ENCODE measurements at places on chromosomes 12 and 14.

- no peak for DNase-seq
These were observed 82.6 kb downstream of the METTL25 start for GRCh38 chr12:82440885-82441284.

DNA sequence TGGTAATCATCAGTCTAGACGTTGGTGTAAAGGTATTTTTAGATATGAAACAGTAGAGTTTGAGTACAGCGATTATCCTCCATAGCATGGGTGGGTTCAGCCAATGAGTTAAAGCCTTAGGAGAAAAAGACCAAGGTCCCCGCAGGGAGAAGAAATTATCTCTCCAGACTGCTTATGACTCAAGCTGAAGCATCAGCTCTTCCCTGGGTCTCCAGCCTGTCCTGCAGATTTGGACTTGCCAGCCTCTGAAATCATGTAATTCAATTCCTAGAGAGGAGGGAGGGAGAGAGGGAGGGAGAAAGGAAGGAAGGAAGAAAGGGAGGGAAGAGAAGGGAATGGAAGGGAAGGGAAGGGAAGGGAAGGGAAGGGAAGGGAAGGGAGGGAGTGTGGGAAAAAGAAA is 12.0 kb upstream of the DTX1 start:
- no peak for DNase-seq

DNA sequence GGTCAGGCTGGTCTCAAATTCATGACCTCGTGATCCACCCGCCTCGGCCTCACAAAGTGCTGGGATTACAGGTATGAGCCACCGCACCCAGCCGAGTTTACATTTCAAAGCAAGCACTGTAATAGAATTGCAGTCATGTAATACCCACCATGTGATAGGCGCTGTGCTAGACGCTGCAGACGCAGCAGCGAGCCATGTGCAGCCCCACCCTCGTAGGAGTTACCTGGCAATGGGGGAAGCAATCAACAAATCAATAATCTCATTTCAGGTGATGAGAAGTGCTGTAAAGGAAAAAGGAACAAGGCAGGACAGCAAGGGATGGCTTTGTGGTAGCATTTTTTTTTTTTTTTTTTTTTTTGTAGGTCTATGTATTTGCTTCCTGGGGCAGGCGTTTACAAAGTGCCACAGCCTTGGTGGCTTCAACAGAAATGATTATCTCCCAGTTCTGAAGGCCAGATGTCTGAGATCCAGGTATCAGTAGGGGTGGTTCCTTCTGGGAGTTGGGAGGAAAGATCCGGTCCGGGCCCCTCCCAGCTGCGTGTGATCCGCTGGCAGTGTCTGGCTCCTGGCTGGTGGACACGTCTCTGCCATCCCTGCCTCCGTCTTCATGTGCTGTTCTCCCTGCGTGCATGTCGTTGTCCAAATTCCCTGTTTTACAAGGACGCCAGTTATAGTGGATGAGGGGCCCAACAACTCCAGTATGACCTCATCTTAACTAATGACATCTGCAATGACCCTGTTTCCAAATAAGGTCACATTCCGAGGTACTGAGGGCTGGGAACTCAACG is 72.8 kb downstream of the TNFAIP2 start:
- DNase-seq, result no peak

DNA sequence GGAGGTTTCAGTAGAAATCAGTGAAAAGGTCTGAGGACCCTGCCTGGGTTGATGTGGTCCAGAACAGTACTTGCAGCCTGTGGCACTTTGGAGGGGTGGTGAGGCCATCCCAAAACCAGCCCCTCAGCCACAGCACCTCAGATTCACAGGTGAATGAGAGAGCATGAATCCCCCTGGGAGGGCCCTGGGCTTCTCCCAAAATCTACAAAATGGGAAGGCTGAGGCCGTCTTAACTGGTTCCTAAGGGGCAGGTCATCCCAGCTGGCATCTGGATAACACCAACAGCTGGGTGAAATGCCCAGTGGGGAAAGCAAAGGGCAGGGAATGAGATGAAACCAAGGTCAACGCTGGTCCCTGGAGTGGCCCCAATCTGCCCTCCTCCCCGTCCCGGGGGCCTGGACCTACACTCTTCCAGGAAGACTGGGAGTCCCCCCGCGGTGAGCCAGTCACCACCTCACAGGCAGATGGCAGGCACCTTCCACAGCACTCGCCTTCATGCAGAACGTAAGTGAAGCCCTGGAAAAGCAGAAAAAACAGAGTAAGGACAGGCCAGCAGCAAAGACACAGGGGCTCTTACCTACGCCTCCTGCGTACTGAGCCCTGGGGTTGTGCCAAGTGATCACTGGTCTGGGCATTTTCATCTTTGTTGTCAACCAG is 26.3 kb upstream of the ANO2 start:
- no peak for DNase-seq

- no peak for DNase-seq
These were observed 82.9 kb downstream of the TSPAN9 start for GRCh38 chr12:3160081-3160480.

DNA sequence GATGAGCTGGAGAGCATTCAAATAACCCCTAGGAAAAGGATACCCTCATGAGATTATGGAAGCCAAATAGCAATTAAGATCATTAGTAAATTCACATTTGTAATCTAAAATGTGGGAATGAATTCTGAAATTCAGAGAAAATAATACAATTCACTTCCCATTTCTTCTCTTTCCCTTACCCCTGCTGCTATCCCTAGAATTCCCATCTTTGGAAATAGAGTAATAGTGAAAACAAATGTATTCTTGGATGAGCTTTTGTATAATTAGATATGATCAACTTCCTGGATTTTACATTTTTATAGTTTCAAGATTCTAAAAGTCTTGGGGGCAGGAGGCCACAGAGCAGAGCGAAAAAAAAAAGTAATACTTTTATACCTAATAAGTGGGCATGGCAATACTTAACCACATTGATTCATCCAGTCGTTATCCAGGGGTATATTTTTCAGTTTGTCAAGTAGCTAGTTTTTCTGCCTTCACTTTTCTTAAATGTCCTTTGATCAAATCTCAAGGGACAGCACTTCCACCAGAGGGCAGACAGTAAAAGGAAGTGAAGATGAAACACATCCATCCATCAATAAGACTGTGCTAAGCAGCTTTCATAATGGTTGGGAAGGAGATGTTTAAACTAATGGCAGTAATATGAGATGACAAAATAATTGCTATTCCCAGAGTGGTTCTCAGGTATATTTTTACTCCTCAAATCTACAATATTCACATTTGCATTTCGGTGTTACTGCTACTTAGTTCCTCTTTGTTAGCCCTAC is 401.3 kb downstream of the DIO2 start:
- DNase-seq, result no peak

DNA sequence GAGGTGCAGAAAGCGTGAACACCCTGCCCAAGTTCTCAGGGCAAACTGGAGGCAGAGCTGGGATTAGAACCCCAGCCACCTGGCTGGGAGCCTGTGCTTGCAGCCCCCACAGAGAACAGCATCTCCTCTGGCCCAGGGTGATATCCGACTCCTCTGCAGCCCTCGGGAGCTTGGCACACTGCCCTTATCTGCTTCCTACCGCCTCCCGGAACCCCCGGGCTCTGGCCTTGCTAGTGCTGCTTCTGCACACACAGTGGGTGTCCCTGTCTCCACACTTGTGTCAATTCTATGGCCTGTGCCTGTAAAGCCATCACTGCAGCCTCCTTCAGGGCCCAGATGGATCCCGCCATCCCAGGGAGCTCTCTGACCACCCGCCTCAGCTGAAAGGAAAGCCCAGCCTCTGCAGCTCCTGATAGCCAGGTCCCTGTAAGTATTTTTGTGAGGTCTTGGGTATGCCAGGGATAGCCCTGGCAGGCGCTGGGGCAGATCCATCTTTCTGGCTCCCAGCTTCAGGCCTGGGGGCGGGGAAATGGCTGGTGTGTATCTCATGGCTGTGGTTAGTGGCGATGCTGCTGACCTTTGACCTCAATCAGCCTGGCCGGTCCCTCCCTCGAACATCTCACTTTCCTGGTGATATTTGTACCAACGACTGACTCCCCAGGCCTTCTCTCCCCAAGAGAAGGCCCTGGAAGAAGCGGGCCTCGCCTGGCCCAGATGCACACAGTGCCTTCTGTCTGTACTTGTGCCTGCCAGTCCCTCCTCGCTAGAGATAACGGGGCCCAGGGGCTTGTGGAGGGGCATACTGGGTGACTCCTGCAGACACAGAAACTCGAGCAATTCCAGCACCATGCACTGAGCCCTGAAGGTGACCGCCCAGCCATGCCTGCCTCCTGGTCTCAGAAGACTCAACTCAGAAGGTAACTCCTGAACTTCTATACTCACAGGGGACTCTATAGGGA is 183.8 kb downstream of the CALM1 start:
- no peak for DNase-seq

DNA sequence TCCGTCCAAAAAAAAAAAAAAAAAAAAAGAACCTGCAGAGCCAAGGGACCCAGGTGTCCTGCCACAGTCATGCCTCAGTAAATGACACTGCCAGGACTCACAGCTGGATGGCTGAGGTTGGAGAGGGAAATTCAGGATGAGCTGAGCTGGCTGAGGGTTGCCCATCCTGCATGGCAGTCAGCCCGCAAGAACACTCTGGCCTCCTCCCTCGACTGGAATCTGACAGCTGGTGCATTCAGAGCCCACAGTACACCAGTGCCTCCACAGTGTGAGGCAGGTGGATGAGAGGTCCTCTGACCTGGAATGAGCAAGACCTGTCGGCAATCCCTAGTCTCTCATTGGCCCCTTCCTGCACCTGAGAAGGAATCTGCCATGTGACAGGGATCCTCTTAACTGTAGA is 74.4 kb upstream of the GPR68 start:
- DNase-seq, result no peak

- no peak for DNase-seq
These were observed 34.6 kb upstream of the TMX1 start for GRCh38 chr14:51205486-51205885.

DNA sequence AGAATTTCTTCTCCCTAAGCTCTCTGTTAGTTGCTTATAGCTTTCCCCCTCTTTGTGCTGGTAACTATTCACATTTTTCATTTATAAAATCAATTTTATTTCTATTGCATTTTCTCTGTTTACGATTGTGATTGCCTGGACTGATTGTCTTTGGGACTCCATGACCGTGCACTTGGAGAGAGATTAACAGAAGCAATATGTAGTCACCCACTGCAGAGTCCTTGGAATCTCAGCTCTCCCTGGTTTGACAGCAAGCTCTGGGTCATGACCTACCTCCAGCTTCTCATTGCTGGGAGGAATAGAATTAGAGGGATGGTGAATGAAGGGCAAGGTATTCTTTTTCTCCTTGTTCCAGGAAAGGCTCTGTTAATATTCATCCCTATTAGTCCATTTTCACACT is 398.2 kb downstream of the AACS start:
- no peak for DNase-seq

DNA sequence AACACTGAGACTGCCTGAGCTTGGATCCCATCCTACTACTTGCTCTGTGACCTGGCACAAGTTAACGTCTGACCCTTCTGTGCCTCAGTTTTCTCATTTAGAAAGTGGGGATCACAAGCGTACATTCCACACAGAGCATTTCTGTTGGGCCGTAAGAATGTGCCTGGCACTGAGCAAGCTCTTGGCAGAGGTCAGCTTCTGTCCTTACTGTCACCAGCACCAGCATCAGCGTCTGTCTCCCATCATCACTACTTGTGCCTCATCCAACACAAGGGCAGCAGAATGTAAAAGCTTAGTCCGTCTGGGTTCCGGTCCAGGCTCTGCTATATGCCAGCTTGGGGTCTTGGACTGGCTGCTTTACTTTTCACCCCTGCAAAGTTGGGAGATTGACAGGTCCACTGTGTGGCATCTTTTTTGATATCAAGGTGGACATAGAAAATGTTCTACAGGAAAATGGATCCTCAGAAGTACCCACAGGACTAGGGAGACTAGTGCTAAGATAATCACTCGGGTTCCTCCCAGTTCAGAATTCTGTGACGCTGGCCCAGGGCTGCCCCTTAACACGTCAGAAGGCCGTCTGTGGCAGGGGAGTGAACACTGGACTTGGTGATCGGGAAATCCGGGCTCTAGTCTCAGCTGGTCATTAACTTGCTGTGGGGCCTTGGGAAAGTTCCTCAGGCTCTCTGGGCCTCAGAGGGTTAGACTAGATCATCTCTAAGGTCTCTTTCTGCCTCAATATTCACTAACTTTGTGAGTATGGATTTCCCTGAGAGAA is 65.9 kb downstream of the CACNA1C start:
- no peak for DNase-seq

DNA sequence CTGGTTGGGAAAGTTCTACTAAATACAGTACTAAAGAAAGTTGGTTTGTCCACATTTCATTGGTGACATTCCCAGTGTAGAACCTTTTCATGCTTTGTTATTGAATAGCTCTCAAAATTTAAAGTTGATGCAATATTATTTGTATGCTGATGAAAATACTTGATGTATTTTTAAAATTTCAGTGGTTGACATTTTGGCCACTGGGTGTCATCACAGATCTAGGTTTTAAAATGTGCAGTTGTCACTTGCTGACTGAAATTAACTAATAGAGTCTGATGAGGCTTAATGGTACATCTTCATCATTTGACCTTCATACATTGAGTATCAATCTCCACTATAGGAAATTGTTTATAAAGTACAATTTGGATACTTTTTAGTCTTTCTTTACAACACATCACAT is 37.1 kb downstream of the CMAS start:
- no peak for DNase-seq

DNA sequence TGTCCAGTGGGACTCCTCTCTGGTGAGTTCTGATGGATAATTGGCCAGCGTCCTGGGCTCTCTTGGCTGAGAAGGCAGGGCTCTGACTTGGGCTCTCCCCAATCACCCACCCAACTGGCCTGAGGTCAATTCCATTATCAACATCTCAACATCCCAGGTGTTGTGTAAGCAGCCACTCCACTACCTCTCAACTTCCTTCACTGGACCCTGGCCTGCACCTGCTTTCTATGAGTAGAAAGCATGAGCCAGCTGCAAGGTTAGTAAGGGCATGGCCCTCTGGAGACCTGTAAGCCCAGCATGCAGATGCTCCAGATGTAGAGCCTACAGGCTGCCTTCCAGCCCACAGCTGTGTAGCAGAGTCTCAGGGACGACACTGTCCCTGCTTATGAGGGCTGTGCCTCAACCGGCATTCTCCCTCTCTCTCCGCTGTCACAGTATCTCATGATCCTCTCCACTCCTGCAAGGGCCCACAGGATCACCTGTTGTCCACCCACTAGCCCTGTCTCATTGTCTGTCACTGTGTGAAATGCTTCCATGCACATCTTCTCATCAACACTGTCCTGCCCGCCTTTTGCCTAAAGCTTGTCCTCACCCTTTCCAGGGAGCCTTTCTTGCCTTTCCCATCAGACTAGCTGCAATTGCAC is 5.4 kb upstream of the KRT81 start:
- DNase-seq, result no peak

DNA sequence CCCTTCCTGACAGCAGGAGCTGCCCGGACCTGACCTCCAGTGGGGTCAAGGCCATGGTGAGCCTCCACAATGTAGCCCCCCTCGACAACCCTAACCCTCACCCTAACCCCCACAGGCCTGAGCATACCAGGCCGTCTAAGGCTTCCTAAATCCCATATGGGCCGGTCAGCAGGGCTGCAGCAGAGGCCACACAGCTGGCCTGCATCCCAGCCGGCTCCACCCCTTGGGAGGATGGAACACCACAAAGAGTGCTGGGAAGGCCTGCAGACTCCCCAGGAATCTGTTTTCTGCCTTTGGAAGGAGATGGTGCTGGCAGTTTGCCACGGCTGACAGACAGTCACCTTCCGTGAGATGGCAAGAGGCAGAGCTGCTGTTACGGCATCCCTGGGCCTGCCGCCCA is 2.8 kb downstream of the TMEM179 start:
- no peak for DNase-seq

Measured in stimulated activated CD4-positive, alpha-beta T cell treated with anti-CD3 and anti-CD28 coated beads, Interleukin-15, amount 100 ng/mL, for 1 hour (primary cell).